ENCODE measurements at places on chromosomes 2 and 18.

DNA sequence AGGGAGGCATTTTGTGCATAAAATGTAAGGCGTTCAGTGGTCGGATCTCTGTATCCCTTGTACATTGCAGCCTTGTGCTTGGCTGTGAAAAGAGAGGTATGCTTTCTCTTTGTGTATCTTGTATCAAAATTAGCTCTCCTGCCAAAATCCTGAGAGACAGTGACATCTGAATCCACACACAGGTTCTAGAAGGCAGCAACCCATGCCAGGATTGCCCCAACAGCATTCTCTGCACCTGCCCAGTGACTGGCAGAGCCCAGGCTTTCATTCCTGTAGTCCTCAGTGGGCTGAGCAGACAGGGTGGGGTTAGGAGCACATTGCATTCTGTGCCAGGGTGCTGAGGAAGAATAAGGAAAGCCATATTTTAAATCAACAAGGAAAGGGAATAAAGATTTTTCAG, 740.3 kb upstream of the RAB6C start:
- no peak for DNase-seq

- DNase-seq, result no peak
These were observed 370.7 kb upstream of the SYT4 start for GRCh38 chr18:43648002-43648401.

DNA sequence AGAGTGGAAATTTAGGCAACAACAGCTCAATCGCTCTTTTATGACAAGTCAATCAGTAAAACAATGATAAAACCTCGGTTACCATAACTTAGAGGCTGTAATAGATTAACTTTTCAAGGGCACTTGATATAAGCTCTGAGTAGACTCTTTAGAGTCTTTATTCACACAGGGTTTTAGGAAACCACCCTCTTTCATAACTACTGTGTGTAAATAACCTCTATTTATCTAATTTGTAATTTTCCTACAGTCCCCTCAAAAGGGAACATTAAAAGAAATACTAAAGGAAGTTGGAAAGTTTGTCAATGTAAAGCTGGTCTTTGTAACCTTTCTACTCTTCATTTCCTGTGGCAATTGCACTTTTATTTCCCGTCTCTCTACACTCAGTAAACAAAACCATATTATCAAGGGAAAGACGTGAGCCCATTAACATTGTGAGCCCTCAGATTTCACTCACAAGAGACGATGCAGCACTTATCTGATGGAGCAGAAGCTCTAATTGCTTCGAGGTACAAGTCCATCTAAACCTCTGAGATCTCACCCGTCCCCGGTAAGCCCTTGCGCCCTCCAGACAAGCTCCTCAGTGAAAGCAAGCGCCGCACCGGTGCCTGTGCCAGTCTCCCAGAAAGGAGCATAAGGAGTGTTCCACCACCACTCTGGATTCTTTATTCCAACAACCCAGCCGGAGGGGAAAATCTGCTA, 1.1 kb upstream of the HOXD1 start:
- DNase-seq, result no peak

DNA sequence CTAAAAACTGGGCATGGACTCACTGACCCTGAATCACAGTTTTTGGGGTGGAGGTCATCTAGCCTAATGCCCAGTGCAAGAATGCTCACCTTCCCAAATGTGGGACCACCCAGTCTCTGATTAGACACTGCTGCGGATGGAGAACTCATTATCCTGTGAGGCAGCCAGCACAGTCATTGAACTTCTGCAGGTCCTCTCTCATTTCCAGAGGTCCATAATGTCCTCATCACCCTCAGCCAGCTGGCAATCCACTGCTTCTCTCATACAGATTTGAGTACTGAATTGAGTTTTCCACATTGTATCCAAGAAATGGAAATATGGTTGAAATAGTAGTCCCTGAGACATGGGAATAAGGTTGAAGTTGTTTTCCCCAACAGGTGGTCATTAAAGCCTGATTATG, 5.0 kb upstream of the MYO5B start:
- DNase-seq, result no peak

- DNase-seq, result no peak
These were observed 33.4 kb downstream of the SIX2 start for GRCh38 chr2:44975571-44976450.

GRCh38 chr2:206766057-206766930, 888 bp downstream of the FASTKD2 start:
- DNase-seq, result no peak

DNA sequence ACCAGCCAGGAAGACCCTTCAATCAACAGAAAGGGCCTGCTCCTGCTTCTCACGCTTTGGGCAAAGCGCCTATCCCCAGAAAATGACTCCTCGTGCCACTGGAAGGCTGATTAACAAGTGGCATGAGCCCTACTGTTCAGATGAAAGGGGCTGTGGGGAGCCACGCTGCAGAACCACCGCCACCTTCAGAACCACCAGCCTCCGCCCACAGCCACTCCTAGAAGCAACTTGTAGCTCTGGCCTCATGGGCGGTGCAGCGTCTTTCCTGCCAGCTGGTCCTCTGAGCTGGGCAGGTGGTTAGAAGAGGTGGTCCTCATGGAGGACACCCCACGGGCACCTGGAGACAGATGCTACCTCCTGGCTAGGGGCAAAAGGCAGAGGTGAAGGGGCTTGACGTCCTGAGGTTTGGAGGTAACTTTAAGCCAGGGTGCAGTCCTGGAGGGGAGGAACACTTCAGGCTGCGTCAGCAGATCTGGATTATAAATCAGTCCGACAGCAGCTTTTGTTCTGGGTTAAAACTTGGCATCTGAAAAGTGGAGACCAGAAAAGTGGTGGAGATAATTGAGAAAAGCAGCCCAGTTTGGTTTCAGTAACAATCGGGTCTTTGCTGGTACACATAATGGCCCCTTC, 861 bp upstream of the SEMA4C start:
- DNase-seq, result peak; percentile 58

- no peak for DNase-seq
These were observed 53.7 kb downstream of the GPD2 start for GRCh38 chr2:156489750-156490465.

- DNase-seq, result no peak
These were observed 137.0 kb upstream of the CTNNA2 start for GRCh38 chr2:79375817-79376216.

GRCh38 chr2:14751581-14751980, 119.1 kb downstream of the LRATD1 start:
- DNase-seq, result no peak

DNA sequence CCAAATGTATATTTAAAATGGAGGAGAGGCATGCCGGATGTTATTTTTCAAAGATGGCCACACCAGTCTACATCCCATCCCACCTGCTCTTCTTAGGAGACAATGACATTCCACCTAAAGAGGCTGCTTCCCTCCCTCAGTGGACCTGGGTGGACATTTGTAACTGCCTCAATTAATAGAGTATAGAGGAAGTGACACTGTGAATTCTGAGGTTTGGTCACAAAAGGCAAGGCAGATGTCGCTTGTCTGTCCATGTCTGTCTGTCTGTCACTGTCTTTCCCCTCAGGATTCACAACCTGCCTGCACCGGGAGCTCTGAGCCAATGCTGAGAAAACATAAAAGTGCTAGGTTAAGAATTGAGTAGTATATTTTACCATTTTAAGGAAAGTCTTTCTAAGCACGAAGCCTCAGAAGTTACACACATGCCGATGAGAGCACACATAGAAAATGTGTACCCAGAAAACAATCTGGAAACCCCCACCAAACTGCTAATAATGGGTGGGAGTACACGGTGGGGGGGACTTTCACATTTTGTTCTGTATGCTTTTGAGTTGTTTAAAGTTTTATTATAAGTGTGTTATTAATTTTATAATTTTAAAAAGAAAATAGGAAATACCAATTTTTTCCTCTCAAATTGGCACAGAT, 21.0 kb downstream of the MIB1 start:
- DNase-seq, result no peak

- DNase-seq, result no peak
These were observed 36.0 kb upstream of the TTC27 start for GRCh38 chr2:32591669-32592463.

GRCh38 chr2:119826370-119826961, 66.7 kb downstream of the PTPN4 start:
- peak; percentile 70 for DNase-seq

- no peak for DNase-seq
These were observed 1.0 kb downstream of the CXCR4 start for GRCh38 chr2:136116813-136117390.

GRCh38 chr2:233433794-233434193, 79.5 kb downstream of the DGKD start:
- no peak for DNase-seq

DNA sequence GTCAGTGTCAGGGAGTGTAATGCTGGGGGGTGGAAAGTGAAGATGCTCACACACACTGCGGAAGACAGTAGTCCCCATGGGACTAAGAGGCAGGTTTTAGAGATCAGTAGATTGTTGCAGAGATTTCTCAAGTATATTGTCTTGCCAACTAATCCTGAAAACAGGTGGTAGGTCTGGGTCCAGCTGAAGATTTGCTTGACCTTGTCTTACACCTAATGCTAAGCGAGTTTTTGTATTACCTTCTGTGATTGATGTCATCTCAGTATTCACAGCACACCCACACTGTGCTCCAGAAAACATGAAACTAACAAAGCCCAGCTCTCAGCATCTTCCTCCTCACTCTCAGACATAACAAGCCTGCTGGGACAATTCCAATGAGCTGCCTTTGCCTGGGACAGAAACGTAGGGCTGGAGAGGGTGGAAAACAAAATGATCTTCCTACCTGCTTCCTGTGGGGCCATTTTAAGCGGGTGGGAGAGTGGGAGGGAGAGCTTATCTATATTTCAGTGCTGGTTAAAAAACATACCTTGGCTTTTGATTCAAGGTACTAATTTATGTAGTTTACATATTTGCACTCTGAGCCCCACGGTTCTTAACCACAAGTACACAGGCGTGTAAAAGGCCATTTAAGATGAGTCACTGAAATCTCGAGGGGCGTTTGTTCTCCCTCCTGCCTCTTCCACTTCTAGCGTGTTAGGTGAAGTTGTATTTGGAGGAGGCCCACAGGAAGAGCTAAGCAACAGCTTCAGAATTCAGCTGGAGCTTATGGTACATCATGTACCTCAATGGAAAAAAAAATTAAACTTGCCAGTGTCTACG, 23.1 kb upstream of the RBMS1 start:
- no peak for DNase-seq

DNA sequence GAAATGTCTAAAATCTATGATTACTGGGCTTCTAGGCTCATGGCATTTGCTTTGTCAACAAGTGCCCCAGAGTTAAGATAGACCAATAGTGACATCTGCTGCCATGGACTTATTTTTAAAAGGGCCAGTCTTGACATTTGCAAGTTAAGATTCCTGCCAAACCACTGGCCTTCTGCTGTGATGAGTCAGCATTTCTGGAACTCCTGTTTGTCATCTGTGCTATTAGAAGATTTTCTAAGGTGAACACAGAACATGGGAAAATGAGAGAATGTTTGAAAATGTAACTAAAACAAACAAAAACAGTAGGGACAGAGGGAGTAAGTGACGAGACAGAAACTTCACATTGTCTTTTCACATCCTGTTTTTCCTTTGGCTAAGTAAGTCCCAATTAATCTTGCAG, 93.7 kb upstream of the WDR75 start:
- DNase-seq, result peak; percentile 1

GRCh38 chr2:65267008-65267407, 39.4 kb downstream of the ACTR2 start:
- DNase-seq, result no peak
